Right lung (tissue), 10 donors: ENCODE measurements at places on chromosomes 13 and 19. TPM values are rescaled to one million over a fixed set of nuclear protein-coding genes. Genes with fewer than 3 reads are reported as not detected.

The NLRP5 gene
- polyA plus RNA-seq: not detected

DNA sequence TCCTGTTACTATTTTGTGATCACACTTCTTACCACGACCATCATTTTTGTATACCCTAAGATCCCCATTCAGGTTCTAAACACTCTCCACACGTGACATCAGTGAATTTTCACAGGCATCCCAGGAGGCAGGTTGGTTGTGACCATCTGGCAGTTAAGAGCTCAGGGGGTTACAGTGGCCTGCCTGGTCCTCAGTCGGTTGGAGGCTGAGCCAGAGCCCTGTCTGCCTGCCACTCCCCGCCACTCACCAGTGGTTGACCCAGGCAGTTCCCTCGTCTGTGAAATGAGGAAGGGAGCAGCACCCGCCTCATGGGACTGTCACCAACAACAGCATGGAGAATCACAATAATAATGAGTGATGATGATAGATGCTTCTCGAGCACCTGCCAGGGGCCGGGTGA, 36.4 kb upstream of the EHD2 start:
- DNase-seq: no peak

The SERPINE3 gene
- polyA plus RNA-seq: 0.52 TPM

- DNase-seq: no peak
These were observed 113.2 kb downstream of the HSPH1 start for GRCh38 chr13:31048521-31048920.

DNA sequence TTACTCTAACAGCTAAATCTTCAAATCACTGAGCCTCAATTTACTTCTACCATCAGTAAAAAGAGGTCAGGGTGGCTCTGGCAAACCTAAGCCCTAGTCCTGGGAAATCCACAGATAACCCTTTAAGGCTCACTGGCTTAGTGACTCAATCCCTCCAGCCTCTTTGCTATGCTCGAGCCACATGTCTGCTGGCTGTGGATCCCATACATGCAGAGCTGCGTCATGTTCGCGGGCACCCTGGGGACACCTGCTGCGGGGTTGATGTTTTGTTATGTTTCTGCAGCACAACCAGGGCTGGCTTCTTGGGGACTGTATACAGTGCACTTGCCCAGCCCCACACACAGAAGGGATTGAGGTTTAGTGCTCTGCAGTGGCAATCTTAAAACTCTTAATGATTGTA, 41.6 kb upstream of the C13orf42 start:
- no peak for DNase-seq
